Ascending aorta (tissue), 2 donors: ENCODE measurements at places on chromosomes 5 and 9.
A peak's percentile ranks its signal among the peaks of the same experiment; 100 is the strongest.

DNA sequence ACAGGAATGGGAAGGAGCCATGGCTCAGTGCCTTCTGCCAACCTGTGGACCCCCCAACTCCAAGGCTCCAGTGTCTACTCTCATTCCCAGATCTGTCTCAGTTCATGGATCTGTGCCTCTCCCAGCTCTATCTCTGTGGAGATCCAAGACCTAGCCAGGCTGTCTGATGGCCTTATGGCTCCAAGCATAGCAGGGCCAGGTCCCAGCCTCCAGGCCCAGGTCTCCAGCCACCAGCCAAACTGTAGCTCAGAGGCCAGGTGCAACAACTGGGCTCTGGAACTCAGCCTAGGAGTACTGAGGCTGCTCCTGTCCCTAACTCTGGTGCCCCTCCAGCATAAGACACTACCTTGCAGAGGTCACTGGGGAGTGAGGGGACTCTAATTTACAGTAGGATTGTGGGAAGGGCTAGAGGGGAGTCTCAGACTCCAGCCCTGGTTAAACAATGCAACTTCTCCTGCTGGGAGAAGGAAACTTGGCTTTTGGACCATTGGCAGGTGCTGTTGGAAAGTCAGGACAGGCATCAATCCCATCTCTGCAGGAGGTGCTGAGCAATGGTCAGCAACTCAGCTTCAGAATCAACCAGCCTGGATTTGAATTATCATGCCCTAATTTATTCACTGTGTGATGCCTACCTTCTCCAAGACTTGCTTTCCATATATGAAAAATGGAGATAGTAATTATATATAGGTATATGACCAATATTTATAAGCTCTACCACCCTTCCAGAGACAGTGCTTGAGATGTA, 63.0 kb downstream of the PCDH1 start:
- no peak for DNase-seq

GRCh38 chr5:78648359-78649210, at the start of gene LHFPL2:
Gene LHFPL2, minus strand, starts transcription at chr5:78648772. Its CDS starts 138,559 bp downstream, at chr5:78510213.
- peak; percentile 86 for DNase-seq

- DNase-seq, result no peak
These were observed 16.3 kb downstream of the PTPN3 start for GRCh38 chr9:109481856-109482255.

DNA sequence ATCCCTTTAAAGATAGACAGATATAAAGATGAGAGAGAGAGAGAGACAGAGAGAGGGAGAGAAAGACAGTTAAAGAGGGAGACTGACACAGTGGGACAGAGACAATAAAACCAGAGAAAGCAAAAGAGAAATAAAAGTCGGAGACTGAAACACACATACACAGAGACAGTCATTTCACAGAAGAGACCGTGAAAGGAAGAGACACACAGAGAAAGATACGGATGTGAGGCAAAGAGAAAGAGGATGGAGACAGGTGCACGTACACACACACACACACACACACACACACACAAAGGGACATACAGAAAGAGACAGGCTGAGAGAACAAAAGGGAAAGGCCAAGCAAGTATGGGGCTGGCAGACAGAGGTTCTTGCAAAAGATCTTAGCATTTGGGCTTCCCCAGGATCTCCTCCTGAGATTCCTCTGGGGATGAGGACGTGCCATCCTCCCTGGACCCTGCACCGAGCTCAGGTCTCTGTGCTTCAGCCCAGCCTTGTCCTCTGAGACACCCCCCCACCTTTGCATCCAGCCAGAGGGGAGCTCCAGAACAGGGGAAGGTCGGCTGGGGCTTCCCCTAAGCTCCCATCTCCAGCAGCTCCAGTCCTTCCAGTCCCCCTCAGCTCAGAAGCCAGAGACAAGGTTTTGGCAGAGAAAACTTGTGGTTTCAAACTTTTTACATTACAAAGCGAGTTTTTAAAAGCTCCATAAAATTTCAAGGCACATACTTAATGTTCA, 318.4 kb upstream of the PANK3 start:
- no peak for DNase-seq
